ENCODE measurements at places on chromosomes 6 and 20.

GRCh38 chr20:44598423-44599305 lies 16.3 kb downstream of the PKIG start:
- no peak for DNase-seq

GRCh38 chr20:31602779-31603441 lies 2.2 kb upstream of the ID1 start:
- DNase-seq: no peak

GRCh38 chr20:51460569-51461265 lies 81.8 kb downstream of the NFATC2 start:
- DNase-seq: no peak

- peak; percentile 1 for DNase-seq
Measured at GRCh38 chr6:55069132-55069781, 105.1 kb upstream of the HCRTR2 start.

DNA sequence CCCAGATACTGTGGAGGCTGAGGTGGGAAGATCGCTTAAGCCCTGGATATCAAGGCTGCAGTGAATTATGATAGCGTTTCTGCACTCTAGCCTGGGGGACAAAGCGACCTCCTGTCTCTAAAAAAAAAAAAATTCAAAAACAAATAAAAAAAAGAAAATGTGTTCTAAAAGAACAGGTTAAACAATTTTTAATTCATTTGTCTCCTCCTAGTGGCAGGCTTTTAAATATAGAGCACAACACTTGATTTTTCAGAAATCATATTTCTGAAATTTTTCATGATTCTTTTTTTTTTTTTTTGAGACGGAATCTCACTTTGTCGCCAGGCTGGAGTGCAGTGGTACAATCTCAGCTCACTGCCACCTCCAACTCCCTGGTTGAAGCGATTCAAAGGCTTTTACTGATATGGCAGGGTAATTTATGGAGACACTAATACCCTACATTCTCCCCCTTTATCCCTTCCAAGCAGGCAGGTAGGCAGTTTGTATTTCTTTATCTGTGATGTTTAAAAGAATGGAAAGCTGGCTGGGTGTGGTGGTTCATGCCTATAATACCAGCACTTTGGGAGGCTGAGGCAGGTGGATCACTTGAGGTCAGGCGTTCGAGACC lies 8.7 kb upstream of the GTF3C6 start:
- DNase-seq: no peak

- no peak for DNase-seq
Measured at GRCh38 chr6:34928220-34928619, 39.2 kb downstream of the ANKS1A start.

DNA sequence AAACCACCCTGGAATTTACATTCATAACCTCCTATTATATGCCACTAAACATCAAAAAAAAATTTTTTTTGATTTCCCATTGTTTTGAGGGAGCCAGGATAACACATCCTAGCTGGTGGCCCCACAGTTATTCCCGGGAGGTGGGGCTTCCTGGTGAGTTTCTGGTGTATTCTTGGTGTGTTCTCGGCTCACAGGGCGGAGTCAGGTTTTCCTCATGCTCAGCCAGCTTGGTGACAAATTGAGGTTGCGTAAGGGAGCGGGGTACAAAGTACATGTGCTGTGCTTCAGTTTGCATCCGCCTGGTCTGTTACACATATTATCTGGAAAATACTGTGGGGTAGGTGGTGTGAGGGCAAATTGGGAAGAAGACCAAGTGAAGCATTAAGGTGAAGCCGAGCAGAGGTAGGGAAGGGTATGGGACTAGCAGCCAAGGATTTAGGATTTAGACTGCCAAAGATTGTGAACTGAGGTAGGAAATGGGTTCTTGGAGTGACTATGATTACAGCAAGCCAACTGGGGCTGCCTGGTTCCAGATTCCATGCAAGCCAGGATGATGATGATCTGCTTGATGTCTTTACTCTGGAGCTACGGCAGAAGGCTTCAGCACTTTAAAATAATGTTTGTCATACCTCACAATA lies 46.2 kb upstream of the EEF1A1 start:
- no peak for DNase-seq

- no peak for DNase-seq
Measured at GRCh38 chr20:14378326-14378725, 40.9 kb upstream of the FLRT3 start.

Measured in hippocampal formation (tissue), 2 donors.